ENCODE measurements at places on chromosomes 2 and 18.

GRCh38 chr2:111135910-111136297 lies 15.2 kb downstream of the BCL2L11 start:
- DNase-seq, result no peak

- DNase-seq, result no peak
These were observed 36.3 kb downstream of the HDHD2 start for GRCh38 chr18:47113796-47114540.

DNA sequence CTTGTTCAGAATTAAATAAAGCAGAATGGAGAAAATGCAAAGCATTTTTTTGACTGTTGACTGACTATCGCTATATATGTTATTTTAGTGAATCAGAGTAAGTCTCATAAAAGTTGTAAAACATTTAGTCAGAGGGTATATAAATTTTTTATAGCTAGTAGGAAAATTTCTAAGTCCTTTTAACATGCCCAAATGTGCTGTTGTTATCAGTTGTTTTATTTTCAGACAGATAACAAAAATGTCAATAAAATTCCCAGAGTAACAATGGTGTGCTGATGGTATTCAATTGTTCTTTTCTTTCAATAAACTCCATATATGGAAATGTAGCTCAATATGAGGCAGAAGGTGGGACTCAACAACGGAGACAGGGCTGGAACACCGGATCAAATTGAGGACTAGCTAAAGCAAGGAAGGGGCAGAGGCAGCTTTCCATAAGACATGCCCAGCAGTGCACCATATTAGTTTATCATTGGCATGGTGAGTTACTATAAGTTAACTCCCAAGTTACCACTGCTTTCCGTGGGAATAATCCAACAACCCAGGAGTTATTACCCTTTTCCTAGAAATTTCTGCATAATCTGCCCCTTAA lies 26.6 kb downstream of the GULP1 start:
- no peak for DNase-seq

DNA sequence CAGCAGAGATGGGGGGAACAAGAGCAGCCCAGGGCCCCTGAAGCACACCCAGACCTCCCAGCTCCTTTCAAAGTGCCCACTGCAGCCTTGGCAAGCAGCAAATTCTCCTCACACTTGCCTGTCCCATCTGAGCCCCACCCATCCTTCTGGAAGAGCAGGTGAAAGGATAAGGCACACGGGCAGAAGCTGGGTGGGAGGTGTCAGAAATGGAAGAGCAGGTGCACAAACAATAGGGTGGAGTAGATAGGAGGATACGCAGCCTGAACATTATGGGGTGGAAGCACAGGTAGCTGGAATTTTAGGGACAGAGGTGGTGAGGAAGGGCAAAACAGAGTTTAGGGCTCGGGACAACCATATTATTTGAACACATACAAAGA lies 69.2 kb downstream of the TNS1 start:
- no peak for DNase-seq

DNA sequence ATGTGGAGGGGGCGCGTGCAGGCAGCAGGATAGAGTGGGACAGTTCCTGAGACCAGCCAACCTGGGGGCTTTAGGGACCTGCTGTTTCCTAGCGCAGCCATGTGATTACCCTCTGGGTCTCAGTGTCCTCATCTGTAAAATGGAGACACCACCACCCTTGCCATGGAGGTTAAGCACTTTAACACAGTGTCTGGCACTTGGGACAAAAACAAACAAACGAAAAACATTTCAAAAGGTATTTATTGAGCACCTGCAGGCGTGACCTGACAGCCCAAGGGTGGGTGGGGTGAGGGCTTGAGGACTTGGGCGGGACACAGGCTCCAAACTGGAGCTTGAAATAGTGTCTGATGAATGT lies 4.6 kb upstream of the CTDSP1 start:
- DNase-seq, result no peak

DNA sequence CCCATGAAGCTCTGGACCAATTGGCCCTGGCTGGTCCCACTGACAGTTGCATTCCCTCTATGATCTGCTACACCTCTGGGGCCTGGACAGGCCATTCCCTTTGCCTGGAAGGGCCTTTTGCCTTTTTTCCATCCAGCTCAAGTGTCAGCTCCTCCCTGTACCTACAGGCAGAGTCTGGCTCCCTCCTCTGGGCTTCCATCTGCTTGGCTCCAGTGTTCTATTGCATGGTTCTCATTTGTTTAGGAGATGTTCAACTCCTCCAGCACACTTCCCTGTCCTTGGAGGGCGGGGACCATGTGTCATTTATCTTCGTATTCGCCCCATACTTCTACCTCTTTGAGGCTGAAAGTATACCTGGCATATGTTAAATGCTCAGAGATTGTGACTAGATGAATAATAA lies 61.1 kb downstream of the PRKCE start:
- DNase-seq, result no peak

- DNase-seq, result no peak
These were observed 116.9 kb downstream of the RND3 start for GRCh38 chr2:150370561-150370960.

GRCh38 chr18:63182310-63182772 lies 137.2 kb downstream of the BCL2 start:
- no peak for DNase-seq

- no peak for DNase-seq
These were observed 41.9 kb upstream of the RAPGEF4 start for GRCh38 chr2:172693529-172694455.

DNA sequence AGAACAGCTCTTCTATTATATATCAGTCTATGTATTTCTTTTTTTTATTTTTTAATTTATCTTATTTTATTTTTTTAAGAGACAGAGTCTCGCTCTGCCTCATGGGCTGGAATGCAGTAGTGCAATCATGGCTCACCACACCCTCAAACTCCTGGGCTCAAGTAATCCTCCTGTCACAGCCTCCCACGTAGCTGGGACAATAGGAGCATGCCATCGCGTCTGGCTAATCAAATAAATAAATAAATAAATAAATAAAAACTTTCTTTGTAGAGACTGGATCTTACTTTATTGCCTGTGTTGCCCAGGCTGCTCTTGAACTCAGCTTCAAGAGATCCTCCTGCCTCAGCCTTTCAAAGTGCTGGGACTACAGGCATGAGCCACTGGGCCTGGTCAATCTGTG lies 117.0 kb downstream of the RBMS1 start:
- DNase-seq, result no peak

DNA sequence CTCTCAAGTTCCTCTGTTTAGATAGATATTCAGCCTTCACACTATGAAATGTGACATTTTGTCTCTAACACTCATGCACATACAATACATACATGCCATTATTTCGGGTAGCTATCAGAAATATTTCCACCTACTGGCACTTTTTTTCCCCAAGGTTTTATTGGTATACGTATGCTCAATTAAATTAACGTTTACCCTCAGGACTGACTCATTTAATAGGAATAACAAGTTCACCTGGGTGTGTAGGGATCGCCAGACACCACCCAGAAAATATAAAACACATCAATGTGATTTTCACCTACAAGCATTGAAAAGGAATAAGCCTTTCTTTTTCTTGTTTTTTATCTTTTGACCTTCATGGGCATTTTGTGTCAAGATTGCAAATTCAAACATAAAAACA lies 138.5 kb upstream of the EPAS1 start:
- DNase-seq, result no peak

DNA sequence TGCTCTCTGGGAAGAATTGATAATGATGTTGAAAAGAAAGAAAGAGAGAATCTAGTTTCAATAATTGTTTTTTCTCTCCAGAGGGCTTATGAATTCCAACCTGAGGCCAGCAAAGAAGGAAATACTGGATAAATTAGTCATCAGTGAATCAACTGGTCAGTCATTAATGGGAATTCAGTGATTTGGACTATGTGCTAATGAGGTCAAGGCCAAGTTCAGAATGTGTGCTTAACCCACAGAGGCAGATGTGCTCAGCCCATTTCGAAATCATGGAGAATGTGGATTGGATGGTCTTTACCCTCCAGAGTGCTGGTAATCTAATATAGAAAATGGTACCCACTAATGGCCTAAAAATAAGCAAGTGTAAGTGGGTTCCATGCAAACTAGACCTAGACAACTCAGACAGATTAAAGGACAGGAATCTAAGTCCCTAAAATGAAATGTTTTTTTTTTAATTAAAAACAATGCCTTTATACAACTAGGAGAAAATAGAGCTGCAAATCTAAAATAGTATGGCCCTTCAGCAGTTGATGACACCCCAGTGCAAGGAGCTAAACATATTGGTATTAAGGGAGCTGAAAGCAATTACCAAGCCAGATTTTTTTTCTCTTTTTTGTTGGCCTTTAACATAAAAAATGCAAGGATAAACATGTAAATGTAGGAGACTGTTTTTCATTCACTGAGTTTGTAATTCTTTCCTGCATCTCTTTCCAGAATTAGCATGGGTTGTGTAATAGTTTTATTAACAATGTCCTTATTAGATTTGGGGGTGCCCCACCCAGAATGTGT lies 296.9 kb downstream of the SATB2 start:
- no peak for DNase-seq

GRCh38 chr2:182668671-182669070 lies 47.4 kb upstream of the DNAJC10 start:
- no peak for DNase-seq

DNA sequence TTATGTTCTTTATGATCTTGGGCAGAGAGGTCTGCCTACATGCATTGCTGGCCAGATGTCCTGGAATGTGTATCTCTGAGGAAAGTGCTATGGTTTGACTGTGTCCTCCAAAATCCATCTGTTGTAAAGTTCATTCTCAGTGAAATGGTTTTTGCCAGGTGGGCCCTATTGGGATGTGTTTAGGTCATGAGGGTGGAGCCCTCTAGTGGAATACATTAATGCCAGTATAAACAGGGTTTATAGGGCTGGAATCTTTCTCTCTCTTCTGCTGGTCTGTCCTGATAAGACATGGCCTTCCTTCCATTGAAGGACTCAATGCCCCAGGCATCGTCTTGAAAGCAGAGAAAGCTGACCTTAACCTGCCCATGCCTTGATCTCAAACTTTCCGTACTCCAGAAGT lies 258.5 kb downstream of the RPIA start:
- no peak for DNase-seq
